ENCODE measurements at places on chromosomes 12 and 14.

- DNase-seq: no peak
Observed at GRCh38 chr12:82682326-82682725, 4.4 kb upstream of the TMTC2 start.

DNA sequence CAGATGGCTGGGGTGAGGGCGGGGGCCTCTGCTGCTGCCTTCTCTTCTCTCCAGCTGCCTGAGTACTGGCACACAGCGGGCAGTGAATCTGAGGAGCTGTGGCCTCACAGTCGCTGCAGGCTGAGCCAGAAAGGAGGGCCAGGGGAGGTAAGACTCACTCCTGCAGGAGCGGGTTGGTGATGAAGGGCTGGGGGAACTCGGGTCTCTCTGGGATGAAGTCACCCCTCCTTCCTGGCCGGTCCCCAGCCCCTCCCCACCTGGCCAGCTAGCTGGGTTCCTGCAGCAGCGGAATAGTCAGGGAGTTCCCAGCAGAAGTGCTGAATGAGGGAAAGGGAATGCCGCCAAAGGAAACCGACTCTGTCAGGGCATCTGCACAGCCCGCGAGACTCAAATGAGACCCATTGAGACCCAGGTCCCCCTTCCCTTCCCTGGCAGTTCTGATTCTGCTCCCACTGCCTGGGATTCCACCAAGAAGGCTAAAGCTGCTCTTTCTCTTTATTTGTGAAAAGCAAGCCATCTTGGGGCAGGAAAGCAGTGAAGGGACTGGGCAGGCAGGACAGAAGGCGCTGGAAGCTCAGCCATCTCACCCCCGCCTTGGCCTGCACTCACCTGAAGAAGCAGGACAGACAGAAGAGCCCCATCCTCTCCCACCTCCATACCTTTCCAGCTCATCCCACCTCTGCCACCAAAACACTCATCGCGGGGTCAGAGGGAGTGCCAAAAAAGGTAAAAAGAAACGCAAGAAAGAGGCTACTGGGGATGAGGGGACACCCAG, 5.3 kb downstream of the NGB start:
- DNase-seq: no peak

DNA sequence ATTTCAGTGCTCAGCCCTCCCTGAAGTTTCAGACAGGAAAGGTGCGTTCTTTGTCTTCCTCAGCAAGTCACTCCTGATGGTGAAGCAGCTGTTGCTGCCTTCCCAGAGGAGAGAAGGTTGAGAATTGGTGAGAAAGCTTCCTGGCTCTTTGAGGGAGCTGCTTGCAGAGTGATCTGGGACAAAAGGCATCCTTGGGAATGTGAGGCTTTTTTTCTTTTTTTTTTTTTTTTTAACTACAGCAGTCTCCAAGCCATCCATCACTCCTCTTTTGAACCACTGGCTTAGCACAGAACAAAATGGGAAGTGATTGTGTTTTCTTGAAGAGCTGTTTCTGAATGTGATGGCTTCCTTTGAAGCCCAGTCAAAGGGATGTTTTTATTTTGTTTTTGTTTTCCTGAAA, 120.4 kb upstream of the LRIG3 start:
- no peak for DNase-seq

- no peak for DNase-seq
Observed at GRCh38 chr12:104668274-104668718, 211.5 kb downstream of the CHST11 start.

DNA sequence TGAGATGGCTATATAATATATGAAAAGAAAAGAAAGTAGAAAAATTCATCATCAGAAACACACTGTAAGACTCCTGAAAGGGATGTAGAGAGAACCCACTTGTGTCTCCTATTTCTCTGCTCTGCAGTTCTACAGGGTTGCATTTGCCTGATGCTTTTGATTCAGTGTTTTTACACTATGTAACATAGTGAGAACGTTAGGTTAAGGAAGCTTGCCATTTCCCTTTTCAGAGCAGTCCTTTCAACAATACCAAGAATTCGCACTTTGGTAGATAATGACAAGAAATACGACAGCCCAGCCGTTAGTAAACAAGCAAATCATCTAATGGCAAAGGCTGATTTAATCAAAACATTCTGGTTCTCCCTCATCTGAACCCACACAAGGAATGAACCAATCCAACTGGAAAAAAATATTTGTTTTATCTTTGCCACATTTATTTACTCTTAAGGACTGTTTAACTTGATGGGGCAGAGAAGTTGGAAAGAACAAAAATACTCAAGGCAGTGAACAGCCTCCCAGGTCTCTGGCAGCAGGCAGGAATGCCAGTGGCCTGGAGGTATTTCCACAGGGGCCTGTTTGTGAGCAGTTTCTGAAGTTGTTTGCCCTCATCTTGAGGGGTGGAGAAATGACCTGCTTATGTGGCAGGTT, 30.8 kb upstream of the SOCS2 start:
- DNase-seq: no peak

- no peak for DNase-seq
Observed at GRCh38 chr14:61315313-61315712, 6.1 kb upstream of the PRKCH start.

GRCh38 chr12:13094367-13094766, 9.1 kb downstream of the GSG1 start:
- peak; percentile 43 for DNase-seq

DNA sequence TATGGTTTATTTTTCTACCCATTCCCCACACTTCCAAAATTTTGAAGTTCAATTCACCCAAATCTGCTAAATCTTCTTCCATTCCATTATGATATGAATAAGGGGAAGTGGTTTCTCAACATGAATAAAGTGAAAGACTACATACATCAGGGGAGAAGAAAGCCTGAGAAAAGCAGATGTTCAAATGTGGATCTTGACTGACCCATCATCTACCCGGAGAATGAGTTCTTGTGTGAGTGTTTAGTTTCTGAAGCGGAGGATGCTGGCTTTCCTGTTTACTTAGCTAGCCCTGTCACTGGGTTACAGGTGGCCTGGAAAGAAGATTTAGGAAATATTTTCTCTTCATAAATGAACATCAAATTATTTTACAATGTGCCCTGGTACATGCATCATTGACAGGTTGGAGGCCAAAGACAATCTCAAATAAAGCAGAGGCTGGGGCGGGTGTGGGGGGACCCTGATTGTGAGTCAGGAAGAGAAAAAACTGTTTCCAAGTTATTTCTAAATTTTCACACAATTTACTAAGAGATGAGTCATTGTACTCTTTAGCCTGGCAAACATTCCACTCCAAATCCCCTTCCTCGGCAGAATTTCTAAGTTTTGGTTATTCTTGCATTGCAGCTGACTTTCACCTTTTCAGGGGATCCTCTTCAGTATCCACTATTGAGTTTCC, 135.6 kb downstream of the SLC25A21 start:
- no peak for DNase-seq

- peak; percentile 78 for DNase-seq
Observed at GRCh38 chr12:6936636-6937480, 6.8 kb upstream of the RNU7-1 start.

DNA sequence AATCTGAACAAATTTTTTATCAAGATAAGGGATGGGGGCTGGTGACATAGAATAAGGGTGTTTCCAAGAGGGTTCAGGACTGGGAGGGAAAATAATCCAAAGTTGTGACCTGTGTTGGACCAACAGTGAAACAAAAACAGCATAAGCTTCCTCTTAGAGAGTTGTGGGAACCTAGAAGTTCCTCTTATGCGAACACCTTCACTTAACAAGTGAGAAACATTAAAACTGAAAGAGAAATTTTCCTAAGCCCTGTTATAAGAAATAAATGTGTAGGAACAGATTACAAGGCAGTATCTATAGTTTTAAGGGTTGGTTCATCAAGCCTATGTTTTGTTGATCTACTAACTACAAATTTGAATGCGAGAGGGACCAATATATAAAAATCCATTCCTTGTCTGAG, 58.4 kb downstream of the LLPH start:
- peak; percentile 42 for DNase-seq

- DNase-seq: no peak
Observed at GRCh38 chr14:89728964-89729363, 225.6 kb downstream of the EFCAB11 start.

DNA sequence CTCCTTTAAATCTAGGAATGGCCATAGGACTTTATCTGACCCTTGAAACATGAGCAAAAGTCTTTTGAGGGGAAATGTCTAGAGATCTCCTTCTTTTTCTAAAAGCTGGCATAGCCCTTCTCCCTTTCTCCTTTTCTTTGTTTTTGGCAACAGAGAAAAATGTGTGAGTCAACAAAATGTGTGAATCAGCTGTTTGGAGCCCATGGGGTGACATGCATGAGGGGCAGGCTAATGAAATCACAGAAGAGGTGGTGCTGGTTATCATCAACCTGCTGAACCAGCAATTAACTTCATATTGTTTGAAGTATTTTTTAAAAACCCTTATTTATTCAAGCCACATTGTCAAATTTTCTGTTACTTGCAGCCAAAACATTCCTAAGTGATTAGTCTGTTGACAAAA, 132.3 kb downstream of the CCDC59 start:
- DNase-seq: no peak

DNA sequence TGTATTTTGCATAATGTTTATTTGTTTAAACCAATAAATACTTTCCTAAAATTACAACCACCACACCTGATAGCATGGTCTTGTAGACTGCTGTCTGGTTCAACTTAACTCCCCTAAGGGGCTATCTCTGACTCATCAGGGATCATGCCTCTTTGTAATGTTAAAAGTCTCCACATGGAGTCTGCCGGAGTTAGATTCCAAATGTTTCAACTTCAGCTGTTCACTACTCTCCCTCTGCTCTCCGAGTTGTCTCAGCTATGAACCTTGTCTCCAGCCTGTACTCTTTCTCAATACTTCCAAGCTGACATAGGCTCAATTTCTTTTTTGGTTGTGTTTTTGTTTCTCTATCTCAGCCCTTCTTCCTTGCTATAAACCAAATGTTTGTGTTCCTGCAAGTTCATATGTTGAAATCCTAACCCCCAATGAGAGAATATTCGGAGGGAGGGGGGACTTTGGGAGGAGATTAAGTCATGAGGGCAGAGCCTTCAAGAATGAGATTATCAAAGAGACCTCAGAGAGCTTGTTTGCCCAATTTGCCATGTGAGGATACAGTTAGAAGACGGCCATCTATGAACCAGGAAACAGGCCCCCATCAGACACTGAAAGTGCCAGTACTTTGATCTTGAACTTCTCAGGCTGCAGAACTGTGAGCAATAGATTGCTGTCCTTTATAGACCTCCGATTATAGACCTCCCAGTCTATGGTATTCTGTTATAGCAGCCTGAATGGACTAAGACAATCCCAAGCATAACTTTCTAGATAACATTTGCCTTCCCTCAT, 858.2 kb downstream of the VRK1 start:
- no peak for DNase-seq

DNA sequence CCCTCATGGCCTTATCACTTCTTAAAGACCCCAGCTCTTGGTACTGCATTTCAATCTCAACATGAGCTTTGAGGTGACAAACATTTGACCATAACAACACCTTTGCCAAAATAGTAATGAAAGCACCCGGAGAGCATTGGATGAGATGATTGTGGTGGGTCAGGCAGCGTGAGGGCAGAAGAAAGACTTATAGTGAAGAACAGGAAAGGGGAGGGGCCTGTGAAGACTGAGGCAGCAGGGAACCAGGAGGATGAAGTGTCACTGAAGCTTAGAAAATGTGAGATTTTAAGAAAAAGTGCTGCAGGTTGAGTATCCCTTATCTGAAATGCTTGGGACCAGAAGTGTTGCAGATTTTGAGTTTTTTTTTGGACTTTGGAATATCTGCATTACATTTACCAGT, 86.3 kb downstream of the EMP1 start:
- no peak for DNase-seq

DNA sequence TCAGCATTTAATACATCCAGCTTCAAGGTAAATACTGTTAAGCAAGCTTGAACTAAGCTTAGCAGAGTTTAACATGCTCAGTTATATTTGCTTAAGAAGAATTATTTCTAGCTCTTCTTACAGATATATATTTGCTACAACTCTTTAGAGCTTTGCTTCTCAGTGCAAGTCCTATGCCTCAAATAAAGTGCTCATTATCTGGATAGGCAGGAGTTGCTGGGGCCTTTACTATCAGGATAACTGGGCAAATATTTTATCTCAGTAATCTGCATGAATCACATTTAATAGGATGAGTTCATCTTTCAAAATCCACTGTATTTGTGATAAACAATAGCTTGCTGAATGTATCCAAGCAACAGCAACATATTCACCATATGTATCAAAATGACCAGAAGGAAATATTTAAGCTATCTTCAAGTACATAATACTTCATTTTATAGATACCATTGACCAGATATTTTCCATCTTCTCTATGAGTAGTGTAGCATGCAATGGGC, 187.6 kb downstream of the NOVA1 start:
- no peak for DNase-seq

DNA sequence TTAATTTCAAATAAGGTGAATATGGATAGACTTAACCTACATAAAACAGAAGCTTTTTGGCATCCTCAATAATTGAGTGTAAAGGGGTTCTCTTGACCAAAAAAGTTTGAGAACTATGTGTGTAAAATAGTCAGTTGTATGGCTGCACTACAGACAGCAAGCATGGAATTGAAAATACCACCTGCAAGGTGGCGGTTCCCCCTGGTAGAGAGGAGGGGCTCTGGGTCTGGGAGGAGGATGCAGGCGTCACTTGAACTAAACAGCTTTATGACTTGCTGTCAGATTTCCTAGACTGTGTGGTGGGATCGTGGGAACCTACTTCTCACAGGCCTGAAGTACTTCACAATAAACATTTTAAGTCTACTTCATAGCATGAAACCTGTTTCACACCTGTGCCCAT, 6.3 kb downstream of the EVL start:
- DNase-seq: no peak

GRCh38 chr14:88852632-88853031, 28.2 kb downstream of the TTC8 start:
- DNase-seq: no peak

- no peak for DNase-seq
Observed at GRCh38 chr12:63013302-63013701, 78.4 kb upstream of the PPM1H start.

GRCh38 chr12:18158774-18159557, 69.0 kb upstream of the RERGL start:
- DNase-seq: no peak

DNA sequence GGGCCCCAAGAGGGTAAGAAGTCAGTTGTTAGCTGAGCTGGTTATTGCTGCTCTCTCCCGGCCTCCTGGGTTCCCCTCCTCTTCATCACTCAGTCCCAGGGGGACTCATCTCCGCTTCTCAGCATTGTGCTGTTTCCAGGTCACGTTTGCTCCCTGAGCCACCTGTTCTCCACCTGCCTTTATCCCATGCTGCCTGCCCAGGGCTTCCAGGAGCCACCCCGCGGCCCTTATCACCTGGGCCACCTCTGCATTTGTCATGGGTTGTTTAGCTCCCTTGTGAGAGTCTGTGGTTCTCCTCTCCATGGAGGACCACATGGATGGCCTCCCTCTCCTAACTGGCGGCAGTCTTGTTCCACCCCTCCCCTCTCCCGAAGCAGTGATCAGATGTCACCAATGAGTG, 36.0 kb downstream of the SYNDIG1L start:
- DNase-seq: no peak

GRCh38 chr12:91091916-91092715, 19.2 kb downstream of the LUM start:
- DNase-seq: no peak

DNA sequence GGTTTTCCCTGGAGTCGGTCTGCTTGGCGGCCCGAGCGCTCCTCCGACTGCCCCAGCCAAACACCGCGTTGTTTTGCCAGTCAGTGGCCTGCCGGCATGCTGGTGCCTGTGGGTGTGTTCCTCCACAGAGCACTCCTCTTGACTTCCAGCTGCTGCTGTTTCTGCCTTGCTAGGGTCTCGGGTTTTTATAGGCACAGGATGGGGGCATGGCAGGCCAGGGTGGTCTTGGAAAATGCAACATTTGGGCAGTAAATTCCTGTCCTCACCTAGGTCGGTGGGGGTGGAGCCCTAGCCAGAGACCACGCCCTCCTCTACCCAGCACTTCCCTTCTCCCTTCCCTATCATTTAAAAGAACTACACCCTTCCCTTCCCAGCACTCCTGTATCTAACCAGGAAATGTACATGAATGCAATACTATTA, 34.7 kb upstream of the VASH1 start:
- no peak for DNase-seq

All from GM13976 (cell line).